ENCODE measurements at places on chromosomes 7 and 10. TPM values are rescaled to one million over a fixed set of nuclear protein-coding genes. Genes with fewer than 3 reads are reported as not detected.

Gene ZPBP
- not detected for total RNA-seq

Gene CFAP46
- total RNA-seq: 1.7 TPM

DNA sequence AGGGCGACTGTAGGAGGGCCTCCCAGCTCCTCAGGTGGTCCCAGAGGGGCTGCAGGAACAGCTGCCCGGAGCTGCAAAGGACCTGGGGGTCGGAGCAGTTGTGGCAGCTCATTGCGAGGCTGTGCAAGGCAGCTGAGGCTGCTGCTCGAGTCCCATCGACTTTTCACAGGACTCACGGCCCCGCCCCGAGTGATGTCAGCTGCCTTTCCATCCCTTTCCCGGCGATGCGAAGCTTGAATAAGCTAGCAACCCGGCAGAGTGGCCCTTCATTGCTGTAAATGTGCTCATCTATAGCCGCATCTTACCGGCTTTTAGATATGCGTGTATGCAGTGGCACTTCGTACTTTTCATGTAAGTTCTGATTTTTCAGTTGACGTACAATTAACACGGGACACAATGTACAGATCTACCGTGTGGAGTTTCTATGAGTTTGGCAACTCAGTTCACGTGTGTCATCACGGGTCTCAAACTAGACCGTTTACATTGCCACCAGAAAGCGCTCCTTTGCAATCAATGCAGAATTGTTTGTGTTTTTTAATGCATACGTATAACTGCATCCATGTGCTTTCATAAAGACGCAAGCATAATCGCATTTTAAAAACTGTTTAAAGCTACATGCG, at the start of gene CH25H:
Gene CH25H (minus strand): TSS at position 137 of the 620 bp plus-strand sequence. CDS start 25 bp downstream, at position 112.
- peak; percentile 74 for DNase-seq
- peak within 1 kb of the TSS; percentile 18 for H3K27ac ChIP-seq
- peak within 1 kb of the TSS; percentile 39 for H3K4me3 ChIP-seq
- H3K27me3 ChIP-seq: peaks cover 8% of the 10 kb centered on the region
- peaks cover 18% of the 10 kb centered on the region for H3K4me1 ChIP-seq
- H3K36me3 ChIP-seq: no peaks in the 10 kb centered on the region

DNA sequence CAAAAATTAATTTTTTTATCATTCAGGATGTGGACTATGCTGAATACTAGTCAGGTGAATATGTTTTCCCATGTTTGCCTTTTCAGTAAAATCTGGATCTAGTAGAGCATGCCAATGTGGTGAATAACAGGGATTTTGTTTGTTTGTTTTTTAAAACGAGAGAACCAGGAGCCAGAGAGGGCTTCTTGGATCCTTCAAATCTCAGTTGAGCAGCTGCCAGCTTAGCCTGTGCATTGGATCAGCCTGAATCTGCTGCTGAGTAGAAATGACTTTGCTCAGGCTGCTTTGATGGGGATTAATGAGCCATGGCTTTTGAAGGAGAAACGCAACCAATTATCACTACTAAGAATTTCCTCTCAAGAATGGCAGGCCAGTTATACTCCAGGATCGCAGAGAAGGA, 493.8 kb downstream of the ARL4A start:
- no peaks in the 10 kb centered on the region for H3K4me1 ChIP-seq
- no peak overlapping the region for H3K27ac ChIP-seq

DNA sequence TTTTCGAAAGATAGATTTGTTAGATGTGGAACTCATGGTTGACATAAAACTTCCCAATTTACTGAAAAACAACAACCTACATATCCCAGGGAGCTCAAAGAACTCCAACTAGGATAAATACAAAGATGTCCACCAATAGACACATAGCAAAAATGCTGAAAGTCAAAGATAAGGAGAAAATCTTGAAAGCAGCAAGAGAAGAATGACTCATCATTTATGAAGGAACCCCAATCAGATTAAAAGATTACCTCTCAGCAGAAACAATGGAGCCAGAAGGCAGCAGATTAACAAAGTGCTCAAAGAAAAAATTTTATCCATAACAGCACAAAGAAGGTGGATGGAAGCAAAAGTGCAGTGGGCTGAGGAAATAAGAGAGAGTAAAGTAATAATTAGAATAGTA, 908.6 kb downstream of the SORCS3 start:
- H3K36me3 ChIP-seq: no peaks in the 10 kb centered on the region
- H3K27ac ChIP-seq: no peak overlapping the region
- no peaks in the 10 kb centered on the region for H3K27me3 ChIP-seq
- H3K4me3 ChIP-seq: no peak overlapping the region
- H3K4me1 ChIP-seq: no peaks in the 10 kb centered on the region
- no peak for DNase-seq

GRCh38 chr7:99597762-99598501, at the start of gene TMEM225B:
Gene TMEM225B, plus strand, starts transcription at chr7:99598267. Its CDS starts 6,122 bp downstream, at chr7:99604389.
- H3K27ac ChIP-seq: no peak within 1 kb of the TSS
- no peaks in the 10 kb centered on the region for H3K36me3 ChIP-seq
- no peaks in the 10 kb centered on the region for H3K27me3 ChIP-seq
